A549 treated with GW870086 at 1 μM for 4 hours (cell line): ENCODE measurements at places on chromosomes 3 and 15. TPM values are rescaled to one million over a fixed set of nuclear protein-coding genes. Genes with fewer than 3 reads are reported as not detected.

IMPG2 gene
- total RNA-seq = not detected in 5 replicates

TM4SF1 gene
- total RNA-seq = 890 to 1,500 TPM (median 1,132 TPM) in 5 replicates

SCN5A gene
- total RNA-seq = 0.53 to 2.6 TPM (median 1.0 TPM) in 5 replicates

EPHA3 gene
- not detected in 5 replicates for total RNA-seq

SLCO2A1 gene
- 0.07 to 0.21 TPM (median 0.15 TPM) in 4 of 5 replicates, not detected in the other for total RNA-seq

NCBP2 gene
- 40.8 to 47.0 TPM (median 46.2 TPM) in 5 replicates for total RNA-seq

CPN2 gene
- not detected in 5 replicates for total RNA-seq

NANOGP8 gene
- total RNA-seq = not detected in 5 replicates

CCR8 gene
- total RNA-seq = not detected in 5 replicates

OR5H2 gene
- not detected in 5 replicates for total RNA-seq

SERINC4 gene
- not detected in 5 replicates for total RNA-seq

USF3 gene
- total RNA-seq = 2.2 to 2.8 TPM (median 2.5 TPM) in 5 replicates

TNFAIP8L3 gene
- total RNA-seq = 21.4 to 29.1 TPM (median 25.5 TPM) in 5 replicates

SLC24A5 gene
- total RNA-seq = not detected in 5 replicates

PLA2G4E gene
- not detected in 5 replicates for total RNA-seq

GUCA1C gene
- not detected in 5 replicates for total RNA-seq

GHSR gene
- total RNA-seq = not detected in 5 replicates

ERICH6 gene
- total RNA-seq = 0.06 TPM in 1 of 5 replicates, not detected in the others

CLDN11 gene
- total RNA-seq = 0.17 to 0.32 TPM (median 0.28 TPM) in 4 of 5 replicates, not detected in the other

CPNE4 gene
- 3.8 to 6.8 TPM (median 6.0 TPM) in 5 replicates for total RNA-seq

CPOX gene
- 16.8 to 25.1 TPM (median 21.8 TPM) in 5 replicates for total RNA-seq

EOGT gene
- 7.7 to 14.6 TPM (median 12.9 TPM) in 5 replicates for total RNA-seq

MEGF11 gene
- 0.22 to 0.62 TPM (median 0.41 TPM) in 5 replicates for total RNA-seq

HHLA2 gene
- total RNA-seq = 0.08 to 0.21 TPM in 2 of 5 replicates, not detected in the others

TP53BP1 gene
- total RNA-seq = 14.6 to 19.8 TPM (median 17.8 TPM) in 5 replicates

TJP1 gene
- total RNA-seq = 65.6 to 89.3 TPM (median 82.0 TPM) in 5 replicates

WDR72 gene
- total RNA-seq = 4.9 to 7.1 TPM (median 6.7 TPM) in 5 replicates

NLGN1 gene
- total RNA-seq = not detected in 5 replicates

SEMA6D gene
- not detected in 5 replicates for total RNA-seq

PLXNA1 gene
- total RNA-seq = 17.5 to 23.4 TPM (median 21.8 TPM) in 5 replicates

CTXN2 gene
- total RNA-seq = 0.05 TPM in 1 of 5 replicates, not detected in the others

DUSP7 gene
- 21.2 to 25.0 TPM (median 23.4 TPM) in 5 replicates for total RNA-seq

TIMP4 gene
- 11.1 to 14.2 TPM (median 12.9 TPM) in 5 replicates for total RNA-seq

TMOD3 gene
- total RNA-seq = 49.0 to 76.3 TPM (median 66.4 TPM) in 5 replicates

MYNN gene
- total RNA-seq = 8.5 to 10.9 TPM (median 9.1 TPM) in 5 replicates

TMOD2 gene
- 0.93 to 1.9 TPM (median 1.8 TPM) in 5 replicates for total RNA-seq

P2RY1 gene
- total RNA-seq = 0.43 to 0.60 TPM (median 0.50 TPM) in 5 replicates

C15orf39 gene
- 24.2 to 31.7 TPM (median 31.1 TPM) in 5 replicates for total RNA-seq

GOLGA8G gene
- total RNA-seq = not detected in 5 replicates

RNU5B-1 gene
- not detected in 5 replicates for total RNA-seq

THPO gene
- total RNA-seq = 0.07 TPM in 1 of 5 replicates, not detected in the others

FGF7 gene
- total RNA-seq = not detected in 5 replicates

PIK3R4 gene
- total RNA-seq = 15.0 to 20.4 TPM (median 16.4 TPM) in 5 replicates

RPL39L gene
- total RNA-seq = 44.8 to 52.1 TPM (median 49.9 TPM) in 5 replicates

EFHB gene
- 0.94 to 1.5 TPM (median 1.3 TPM) in 5 replicates for total RNA-seq

SYNPR gene
- not detected in 5 replicates for total RNA-seq

PRR23C gene
- total RNA-seq = not detected in 5 replicates

ABI3BP gene
- 0.91 to 2.3 TPM (median 1.6 TPM) in 5 replicates for total RNA-seq

ARGFX gene
- total RNA-seq = not detected in 5 replicates

GRM7 gene
- not detected in 5 replicates for total RNA-seq

ARNT2 gene
- total RNA-seq = 13.6 to 18.5 TPM (median 16.2 TPM) in 5 replicates

CTNNB1 gene
- total RNA-seq = 171 to 210 TPM (median 183 TPM) in 5 replicates

TTC21A gene
- total RNA-seq = 1.3 to 2.5 TPM (median 1.9 TPM) in 5 replicates

MINAR1 gene
- total RNA-seq = 0.39 to 0.64 TPM (median 0.53 TPM) in 5 replicates

ALDH1L1 gene
- 0.08 to 0.24 TPM (median 0.15 TPM) in 5 replicates for total RNA-seq
